ENCODE measurements at places on chromosomes 4 and X.

- no peak for DNase-seq
Measured at GRCh38 chr4:2939383-2940243, 23.6 kb downstream of the NOP14 start.

DNA sequence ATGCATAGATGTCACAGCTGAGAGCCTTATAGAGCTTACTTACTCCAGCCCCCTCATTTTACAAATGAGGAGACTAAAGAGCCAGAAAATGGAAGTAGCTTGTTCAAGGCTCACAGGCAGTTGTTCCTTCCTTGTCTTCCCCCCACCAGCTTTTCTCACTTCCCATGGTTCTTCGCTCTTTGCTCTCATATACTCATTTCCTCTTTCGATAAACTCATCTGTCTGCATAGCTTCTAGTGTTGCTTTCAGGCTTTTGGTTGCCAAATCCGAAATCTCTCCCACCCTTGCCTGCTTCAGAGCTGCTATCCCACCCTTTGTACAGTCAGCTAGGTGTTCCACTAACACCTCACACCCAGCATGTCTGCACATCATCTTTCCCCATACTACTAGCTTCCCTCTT, 25.0 kb upstream of the GJB1 start:
- no peak for DNase-seq

DNA sequence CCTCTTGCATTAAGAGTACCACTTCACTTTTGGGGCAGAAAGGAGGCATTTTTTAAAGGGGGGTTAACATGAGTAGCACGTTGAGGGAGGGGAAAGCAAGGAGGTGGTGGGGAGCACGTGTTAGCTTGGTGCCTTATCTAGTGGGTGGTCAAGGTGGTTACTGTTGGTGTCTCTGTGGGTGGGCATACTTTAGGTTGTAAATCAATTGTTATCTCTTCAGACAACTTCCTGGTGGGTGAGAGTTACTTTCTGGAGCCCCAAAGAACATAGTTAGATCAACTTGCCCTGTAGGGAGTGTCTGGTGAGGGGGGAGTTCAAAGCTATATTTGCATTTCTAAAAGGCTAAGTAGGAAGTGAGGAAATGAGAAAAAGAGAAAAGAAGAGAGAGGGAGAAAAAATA, 297.7 kb upstream of the CLNK start:
- no peak for DNase-seq

- no peak for DNase-seq
Measured at GRCh38 chr4:4696530-4696929, 154.7 kb upstream of the STX18 start.

- DNase-seq, result no peak
Measured at GRCh38 chr4:4784379-4784778, 75.1 kb upstream of the MSX1 start.

GRCh38 chr4:61921920-61922319, 721.8 kb downstream of the ADGRL3 start:
- no peak for DNase-seq

DNA sequence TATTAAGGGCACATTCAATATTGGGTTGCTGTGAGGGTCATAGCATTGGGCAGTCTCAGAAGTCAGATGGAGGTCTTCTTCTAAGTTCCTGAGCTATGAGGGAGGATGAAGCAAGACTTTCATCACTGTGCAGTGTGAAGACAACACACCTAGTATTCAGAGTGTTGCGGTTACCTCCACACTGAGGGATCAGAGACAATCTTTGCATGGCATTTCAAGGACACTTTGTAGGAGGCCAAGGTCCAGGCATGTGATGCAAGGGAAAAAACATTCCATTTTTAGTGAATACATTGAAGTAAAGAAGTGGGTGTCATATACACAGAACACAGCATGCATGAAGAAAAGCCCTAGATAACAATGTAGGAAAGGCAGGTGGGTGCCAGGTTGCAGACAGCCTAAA, 481.2 kb upstream of the DIPK2B start:
- no peak for DNase-seq

DNA sequence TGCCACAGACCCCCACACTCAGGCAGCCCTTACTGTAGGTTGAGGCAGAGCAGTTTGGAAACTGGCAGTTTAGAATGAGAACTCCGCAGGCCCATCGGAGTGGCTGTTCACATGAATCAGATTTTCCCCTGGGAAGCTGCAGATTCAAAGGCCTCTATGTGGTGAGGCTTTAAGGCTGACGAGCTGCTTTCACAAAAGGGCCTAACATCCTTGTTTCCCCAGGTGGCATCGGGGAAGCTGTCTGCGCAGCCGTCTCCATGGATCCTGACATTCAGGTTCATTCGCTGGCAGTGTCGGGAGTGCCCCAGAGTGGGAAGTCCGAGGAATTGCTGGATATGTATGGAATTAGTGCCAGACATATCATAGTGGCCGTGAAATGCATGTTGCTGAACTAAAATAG, 33.7 kb downstream of the TKTL1 start:
- DNase-seq, result no peak

DNA sequence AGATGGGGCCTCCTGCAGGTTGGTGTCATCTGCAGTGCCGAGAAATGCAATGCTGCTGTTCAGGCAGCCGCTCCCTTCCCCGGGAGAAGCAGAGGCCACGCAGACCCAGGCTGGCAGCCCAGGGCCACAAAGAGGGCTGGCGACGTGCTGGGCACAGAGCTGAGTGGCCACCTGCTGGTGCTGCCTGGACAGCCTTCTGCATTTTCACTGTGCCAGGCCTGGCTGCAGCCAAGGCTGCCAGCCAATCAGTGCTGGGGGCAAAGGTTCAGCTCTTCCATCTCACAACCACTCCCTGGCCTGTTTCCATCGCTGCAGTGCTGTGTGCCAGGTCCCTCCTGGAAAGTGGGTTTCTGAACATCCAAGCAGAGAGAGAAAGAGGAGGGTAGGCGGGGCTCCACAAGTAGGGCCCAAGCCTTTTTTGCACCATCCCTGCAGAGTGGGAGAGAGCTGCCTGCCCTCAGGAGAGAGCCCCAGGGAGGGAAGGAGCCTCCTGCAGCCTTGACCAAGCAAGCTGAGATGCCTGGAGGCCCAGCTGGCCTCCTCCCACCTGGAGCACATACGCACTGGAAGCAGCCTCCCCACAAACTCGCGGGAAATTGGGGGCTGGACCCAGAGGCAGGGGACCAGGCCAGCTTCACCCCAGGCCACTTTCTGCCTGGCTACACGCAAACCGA, 20.1 kb downstream of the ADRA2C start:
- no peak for DNase-seq

DNA sequence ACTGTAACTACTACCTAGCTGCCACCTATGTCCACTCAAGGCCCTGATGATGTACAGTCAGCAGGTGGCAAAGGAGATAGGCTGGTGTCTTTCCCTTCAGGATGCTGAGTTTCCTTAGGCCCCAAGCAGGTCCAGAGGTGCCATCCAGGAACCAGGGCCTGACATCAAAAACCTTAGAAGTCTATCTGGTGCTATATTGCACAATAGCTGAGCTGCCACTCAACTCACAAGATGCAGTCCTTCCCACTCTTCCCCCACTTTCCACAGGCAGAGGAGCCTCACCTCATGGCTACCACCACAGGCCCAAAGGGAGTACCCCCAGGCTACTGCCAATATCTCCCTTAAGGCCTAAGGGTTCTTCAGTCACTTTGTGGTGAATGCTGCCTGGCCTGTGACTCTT, 83.9 kb upstream of the ZNF827 start:
- no peak for DNase-seq

GRCh38 chr4:8829584-8829983, 42.1 kb downstream of the HMX1 start:
- DNase-seq, result no peak

DNA sequence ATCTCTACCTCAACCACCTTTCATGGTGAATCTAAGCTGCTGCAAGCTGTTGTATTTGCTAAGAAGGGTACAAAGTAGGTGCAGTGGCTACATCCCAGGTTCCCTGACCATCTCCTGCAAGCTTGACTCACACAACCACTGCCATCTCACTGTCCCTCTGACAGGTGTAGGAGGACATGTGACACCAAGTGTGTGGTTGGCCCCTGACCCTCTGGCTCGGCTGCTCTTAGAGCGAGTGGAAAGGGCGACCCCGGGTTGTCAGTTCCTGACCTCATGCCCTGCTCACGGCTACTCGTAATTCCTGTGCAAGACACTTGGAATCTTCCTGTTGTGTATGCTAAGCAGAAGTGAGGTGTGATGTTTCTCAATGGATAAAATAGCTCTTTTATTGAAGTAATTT, 184.4 kb downstream of the DCLK2 start:
- no peak for DNase-seq

DNA sequence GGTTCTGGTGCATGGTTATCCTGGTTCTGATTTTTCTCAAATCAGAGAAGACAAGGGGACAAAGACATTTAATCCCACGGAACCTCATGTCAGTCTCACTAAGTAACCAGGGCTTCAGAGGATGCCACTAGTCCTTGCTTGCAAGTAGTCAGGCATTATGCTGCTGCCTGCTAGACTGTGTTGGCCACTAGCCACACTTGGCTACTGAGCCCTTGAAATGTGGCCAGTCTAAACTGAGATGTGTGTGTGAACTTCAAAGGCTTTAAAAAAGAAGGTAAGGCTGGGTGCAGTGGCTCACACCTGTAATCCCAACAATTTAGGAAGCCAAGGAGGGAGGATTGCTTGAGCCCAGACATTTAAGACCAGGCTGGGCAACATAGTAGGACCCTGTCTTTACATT, 48.6 kb upstream of the IGFBP7 start:
- DNase-seq, result no peak

DNA sequence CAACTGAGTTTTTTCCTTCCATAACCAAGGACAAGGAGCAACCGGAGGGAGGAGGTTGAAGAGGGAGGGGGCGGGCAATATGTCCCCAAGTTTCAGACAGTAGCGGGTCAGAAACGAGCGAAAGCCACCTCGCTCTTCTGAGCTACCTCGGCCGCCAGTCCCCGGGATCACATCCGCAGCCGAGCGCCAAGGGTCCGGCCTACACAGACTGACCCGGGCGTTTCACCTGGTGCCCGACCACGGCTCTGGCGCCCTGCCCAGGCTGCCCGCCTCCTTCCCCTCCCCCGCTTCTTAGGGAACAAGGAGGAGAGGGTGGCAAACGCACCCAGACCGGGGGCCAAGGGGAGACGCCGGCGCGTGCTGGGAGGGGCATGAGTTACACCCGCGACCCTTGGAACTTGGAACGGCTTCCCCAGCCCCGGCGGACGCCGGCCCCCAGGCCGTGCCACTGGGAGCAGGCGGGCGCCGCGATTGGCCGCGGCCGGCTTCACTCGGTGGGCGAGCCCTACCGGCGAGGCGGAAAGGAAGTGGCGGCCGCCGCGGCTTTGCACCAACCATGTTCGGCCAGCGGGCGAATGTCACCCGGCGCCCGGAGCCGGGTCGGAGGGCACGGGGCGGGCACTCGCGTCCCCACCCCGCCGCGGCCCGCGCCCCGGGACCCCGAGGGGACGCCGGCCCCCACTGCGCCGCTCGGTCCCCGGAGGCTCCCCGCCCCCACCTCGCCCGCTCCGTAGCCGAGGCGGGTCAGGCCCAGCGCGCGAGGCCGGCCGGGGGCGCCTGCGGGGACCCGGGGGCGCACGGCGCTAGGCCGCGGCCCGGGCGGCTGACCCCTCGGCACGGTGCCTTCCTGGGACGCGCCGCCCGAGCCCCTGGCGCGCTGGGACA, 1.5 kb downstream of the IRF2 start:
- DNase-seq, result no peak

Measured in stimulated activated CD4-positive, alpha-beta T cell treated with anti-CD3 and anti-CD28 coated beads, Interleukin-12 subunit alpha, Interleukin-12 subunit beta, amount 100 ng/mL, for 48 hours (primary cell).